Activated T-cell treated with anti-CD3 and anti-CD28 coated beads for 24 hours (primary cell): ENCODE measurements at places on chromosomes 1 and 21.

GRCh38 chr21:44089001-44089911 lies 17.9 kb upstream of the PWP2 start:
- DNase-seq = no peak

- DNase-seq = no peak
Measured at GRCh38 chr21:31623664-31624063, 35.8 kb upstream of the SOD1 start.

- no peak for DNase-seq
Measured at GRCh38 chr1:40248412-40248811, 675 bp downstream of the TMCO2 start.

DNA sequence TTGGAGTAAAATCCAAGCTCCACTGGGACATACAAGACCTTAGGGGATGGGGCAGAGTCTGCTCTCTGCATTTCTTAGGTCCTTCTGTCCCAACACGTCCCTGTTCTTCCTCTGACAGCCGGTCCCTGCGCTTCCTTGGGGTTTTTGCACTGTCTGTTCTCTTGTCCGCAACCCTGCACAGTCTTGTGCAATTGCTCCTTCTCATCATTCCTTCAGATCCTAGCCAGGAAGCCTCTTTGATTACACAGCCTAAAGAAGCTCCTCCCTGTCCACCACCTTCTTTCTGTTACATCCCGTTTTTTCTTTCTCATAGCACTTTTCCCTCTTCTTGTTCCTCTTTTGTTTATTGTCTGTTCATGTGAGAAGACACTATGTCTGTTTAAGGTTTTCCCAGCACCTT lies 19.9 kb downstream of the ACOT11 start:
- DNase-seq = no peak

DNA sequence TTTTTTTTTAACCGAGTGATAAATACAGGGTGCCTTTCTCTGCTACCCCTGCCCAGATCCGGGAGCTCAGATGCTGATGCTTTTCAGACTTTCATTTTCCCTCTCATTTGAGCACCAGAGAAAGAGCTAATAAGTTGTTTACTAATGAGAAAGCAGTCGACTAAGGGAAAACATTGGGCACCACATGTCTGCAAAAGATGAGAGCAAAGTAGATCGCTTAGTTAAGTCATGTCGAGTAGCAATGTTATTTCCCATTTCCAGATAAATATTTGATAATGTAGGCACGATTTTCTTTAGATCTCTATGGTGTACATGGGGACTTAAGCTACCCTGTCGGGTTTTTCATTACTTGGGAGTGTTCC lies 1.2 kb downstream of the PKN2 start:
- no peak for DNase-seq

DNA sequence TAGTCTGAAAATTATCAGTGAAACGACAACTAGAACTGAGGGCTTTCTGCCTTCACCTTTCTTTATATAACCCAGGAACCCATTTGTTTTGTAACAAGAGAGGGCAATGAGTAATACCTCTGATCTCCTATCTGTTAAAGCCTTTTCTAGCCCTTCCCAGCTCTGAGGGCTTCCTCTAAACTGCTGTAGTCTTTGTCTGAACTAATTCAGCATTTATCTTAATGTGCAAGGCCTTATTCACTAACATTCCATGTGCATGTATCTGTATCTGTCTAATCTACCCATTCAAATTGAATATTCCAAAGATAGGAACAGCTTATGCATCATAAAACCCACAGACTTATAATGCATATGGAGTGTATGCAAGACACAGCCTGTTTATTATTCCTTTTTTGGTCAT lies 167.1 kb downstream of the LYPLAL1 start:
- no peak for DNase-seq

DNA sequence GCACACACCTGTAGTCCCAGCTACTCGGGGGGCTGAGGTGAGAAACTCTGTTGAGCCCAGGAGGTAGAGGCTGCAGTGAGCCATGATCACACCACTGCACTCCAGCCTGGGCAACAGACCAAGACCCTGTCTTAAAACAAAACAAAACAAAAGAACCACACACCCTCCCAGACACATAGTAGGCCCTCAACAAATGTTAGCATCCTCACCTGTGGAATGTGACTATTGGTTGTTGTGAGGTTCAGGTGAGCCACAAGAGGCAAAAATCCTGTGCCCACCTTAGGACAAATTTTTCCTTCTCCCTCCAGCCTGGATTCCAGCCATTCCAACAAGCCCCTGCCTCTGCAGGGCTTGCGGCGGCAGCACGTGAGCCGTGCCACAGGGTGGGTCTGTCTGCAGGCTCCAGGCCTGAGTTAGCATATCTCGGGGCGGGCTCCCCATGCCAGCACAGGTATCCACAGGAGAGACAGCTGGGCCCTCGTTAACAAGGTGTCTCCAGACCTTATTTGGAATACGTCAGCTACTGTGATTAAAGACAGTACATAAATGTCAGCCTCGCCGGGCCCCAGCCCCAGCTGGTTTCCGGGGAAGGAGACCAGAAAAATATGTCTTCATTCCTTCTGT lies 17.4 kb downstream of the C1QB start:
- no peak for DNase-seq

DNA sequence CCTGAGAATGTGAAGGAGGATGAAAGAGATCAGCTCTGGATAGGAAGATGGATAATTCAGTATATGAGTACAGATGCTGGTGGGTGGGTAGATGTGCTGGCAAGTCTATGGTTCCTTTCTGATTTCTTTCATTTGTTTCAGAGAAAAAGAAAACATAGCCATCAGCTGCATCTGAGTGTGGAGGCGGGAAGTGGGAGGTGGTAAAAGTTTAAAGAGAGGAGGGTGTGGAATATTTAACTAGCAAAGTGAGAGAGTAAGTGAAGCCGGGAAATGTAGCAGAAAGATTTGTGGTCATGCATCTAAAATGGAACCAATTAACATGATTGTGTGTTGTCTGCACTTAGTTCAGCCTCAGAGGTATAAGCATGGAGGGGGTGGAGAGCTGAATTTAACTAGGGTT lies 16.4 kb downstream of the RPE65 start:
- DNase-seq = no peak

DNA sequence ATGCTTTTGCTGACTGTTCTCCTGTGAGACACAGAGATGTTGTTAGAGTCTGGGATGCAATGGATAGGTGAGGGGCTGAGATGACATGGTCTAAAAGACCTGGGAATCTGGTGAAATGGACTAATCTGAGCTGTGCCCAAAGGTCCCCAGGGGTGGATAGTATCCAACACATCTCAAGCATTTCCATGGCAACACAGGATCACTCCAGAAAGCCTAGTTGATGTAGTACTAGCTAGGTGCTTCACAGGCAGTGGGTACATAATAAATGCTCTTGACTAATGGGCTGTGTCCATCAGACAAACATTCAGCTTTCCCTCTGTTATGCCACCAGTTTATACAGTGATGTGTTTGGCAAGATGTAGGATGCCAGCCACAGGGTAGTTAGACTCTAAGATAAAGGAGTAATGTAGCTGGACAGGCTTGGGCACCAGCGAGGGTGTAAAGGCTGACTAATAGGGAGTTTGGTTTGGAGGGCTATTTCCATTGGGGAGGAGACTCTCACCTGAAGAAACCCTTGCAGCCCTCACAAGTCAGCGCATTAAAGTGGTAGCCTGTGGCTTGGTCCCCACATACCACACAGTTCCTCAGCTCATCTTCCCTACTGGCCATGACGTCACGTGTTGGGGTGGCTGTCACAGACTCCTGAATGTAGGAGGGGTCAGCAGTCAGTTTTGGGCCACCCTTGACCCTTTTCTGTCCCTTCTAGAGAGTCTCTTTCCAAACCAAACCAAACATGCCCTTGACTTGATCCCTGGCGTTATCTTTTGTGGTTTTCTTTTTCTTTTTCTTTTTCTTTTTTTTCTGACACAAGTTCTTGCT lies 1.8 kb downstream of the NR1I3 start:
- no peak for DNase-seq
